ENCODE measurements at places on chromosomes 6 and 20.
A peak's percentile ranks its signal among the peaks of the same experiment; 100 is the strongest.

- no peak for DNase-seq
Measured at GRCh38 chr6:41288030-41288753, 1.7 kb upstream of the TREM1 start.

DNA sequence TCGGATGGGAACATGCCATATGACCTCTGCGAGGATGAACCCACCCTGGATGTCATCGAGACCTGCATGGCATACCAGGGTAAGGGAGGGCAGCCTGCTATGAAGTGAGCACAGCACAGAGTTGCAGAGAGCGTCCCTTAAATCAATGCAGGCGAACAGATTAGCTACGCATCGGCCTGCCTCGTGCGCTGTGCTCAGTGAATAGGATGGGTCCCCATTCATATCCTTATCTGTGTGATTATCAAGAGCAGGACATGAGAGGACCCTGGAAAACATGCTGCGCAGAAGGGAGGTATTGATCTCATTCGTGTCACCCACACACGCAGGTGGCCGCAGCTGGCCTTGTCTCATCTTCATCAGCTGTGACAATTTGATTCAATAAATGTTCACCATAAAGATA lies 25.6 kb upstream of the FAM83D start:
- no peak for DNase-seq

DNA sequence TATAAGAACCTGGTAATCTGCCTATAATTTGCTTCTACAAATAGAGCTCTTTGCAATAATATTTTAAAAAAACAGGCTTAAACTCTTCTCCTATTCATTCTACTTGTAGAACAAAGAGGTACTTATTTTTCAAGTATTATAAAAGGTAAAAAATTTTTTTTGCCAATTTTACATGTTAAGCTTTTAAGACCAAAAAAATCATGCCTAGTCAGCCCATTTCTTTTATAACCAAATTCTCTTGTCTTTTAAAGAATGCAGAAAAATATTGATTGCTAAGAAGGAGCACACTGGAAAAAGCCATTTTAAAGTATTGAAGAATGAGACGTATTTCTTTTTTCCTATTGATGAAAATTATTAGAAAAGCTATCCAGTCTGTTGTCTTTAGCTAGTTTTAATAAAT lies 54.1 kb upstream of the BCLAF1 start:
- no peak for DNase-seq

GRCh38 chr6:170461111-170461510 lies 92.0 kb downstream of the PSMB1 start:
- DNase-seq = no peak

DNA sequence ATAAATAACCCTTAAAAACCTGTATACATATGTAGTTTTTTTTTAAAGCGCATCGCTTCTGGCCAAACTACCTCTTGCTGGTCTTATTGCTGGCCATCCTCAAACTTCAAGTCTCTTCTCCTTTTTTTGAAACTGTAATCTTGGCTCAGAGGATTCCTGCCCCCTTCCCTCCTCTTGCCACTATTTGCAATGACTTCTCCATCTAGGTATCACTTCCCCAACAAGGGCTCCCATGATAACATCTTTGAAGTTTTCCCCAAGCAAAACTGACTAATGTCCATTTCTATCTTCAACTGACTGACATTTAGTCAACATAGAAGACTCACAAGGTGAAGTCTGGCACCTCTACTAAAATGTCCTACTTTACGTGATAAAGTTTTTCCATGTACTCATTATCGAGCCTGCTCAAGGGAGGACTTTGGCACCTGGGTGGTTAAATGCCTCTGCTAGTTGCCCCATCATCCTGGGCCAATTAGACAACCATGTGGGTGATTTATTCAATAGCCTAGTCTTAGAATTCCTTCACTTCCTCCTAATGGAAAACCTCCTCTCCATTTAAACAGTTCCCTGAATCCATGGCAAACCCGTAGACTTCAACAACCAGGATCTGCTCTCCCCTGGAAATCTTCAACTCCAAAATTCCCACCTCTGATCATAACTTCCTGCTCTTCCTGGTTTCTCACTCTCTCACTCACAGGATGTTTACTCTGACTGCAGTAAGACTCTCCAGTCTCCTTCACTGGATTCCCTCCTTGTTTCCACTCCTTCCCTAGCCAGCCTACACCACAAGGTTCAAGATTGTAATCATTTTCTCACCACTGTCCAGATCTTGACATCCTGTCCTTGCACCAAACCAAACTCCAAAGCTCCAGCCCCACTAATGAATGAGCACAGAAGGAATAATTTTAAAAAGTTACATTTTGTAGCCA lies 9.4 kb upstream of the PLAGL1 start:
- DNase-seq = no peak

DNA sequence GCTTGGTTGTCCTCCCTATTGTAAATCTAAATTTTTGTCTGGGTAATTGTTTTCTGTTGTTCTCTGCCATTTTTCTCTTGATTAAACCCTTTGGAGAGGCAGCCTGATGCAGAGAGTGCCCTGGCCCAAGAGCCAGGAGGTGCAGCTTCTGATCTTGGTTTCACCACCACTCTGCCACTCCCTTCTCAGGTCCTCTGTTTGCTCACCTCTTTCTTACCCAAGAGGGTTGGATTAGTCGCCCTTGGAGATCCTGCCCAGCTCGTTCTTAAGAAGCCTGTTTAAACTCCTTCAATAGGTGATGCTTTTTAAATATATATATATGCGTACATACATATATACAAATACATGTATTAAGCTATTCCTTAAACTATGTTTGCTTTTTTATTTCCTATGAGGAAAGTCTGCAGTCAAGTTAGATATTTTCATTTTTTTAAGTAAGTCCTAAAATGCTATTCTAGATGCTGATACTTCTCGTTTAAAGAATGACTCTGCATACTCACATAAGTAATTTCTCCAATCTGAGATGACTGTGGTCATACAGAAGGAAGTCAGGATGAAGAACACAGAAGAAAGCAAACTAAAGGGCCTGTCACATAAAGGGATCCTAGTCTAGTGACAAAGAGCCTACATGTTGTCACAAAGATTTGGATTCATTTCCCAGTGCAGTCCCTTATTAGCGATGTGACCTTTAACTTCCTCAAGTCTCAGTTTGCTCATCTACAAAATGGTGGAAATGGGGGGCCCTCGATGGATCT lies 19.9 kb downstream of the TPD52L1 start:
- no peak for DNase-seq

DNA sequence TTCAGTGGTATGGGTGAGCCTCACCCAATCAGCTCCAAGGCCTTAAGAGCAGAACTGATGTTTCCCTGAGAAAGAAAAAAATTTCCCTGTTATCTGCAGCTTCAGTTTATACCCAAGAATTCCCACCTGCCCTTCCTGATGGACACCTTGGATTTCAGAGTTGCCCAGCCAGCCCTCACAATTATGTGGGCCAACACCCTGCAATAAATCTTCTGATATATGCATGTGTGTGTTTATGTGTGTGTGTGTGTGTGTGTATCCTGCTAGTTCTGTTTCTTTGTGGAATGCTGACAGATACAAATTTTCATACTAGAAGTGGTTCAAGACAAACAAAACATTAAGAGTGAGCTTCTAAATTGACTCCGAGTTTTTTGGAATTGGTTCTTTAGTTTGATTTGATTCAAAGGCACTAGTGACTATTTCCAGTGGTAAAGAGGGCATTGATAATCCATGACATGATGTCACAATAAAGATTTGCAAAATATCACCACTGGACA lies 246.6 kb upstream of the BTBD3 start:
- no peak for DNase-seq

- DNase-seq = no peak
Measured at GRCh38 chr20:63064310-63064709, 57.5 kb upstream of the BHLHE23 start.

GRCh38 chr6:33075568-33076405 lies at the start of gene HLA-DPB1:
TSS of gene HLA-DPB1 (plus strand) at chr6:33075990. CDS start at chr6:33076042, 52 bp downstream.
- peak; percentile 34 for DNase-seq

- no peak for DNase-seq
Measured at GRCh38 chr6:139863346-139863745, 488.9 kb upstream of the CITED2 start.

DNA sequence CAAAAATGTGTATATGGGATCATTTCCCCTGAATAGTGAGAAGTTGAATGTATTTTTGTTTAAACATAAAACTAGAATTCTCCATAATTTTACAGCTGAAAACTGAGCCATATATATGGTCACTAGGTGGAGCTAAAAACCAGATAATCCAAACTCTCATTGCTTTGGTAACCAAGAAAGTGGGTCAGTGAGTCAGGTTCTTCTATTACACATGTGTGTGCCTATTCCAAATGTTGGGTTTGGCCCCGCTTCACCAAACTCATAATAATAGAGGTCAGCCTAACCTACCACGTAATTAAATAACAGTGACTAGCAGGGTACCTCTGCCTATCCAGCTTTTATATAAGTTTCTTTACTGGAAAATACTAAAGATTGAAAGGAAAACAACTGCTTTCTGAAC lies 19.3 kb upstream of the RNGTT start:
- peak; percentile 20 for DNase-seq

DNA sequence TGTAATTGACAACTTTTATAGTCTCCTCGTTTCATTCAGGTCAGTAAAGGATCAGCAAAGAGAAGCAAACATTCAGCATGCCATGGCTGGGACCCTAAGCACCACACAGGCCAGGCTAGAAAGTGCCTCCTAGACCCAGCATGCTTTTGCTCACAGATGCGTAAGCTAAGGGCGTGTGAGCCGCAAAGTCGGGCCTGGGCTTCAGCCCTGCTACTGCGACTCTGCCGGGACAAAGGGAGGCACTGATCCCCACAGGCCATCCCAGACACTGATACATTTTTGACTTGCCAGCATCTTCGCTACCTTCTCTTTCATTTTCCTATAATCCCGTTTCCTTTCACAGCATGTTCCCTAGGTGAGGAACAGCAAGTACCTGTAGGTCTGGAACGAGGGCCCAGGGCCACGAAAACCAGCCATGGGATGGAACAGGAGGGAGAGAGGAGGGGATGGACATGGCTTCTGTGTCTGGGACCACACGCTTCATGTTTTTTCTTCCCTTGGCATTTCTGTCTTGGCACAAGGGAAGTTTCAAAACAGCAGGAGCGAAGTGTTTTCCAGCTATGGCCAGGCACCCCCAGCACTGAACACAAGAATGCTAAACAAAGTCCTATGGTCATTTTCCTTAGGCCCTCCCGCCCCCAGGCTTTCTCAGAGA lies 42.6 kb downstream of the IRF4 start:
- no peak for DNase-seq

Measured in activated CD4-positive, alpha-beta memory T cell treated with anti-CD3 and anti-CD28 coated beads, Interleukin-2, amount 10 ng/mL, durations not matched to agents 7 days and 5 days (primary cell).